ENCODE measurements at places on chromosomes 1 and 21.

- no peak for DNase-seq
Observed at GRCh38 chr1:109718495-109718894, 6.4 kb downstream of the GSTM5 start.

- DNase-seq = no peak
Observed at GRCh38 chr1:61941794-61942193, 199.5 kb downstream of the PATJ start.

DNA sequence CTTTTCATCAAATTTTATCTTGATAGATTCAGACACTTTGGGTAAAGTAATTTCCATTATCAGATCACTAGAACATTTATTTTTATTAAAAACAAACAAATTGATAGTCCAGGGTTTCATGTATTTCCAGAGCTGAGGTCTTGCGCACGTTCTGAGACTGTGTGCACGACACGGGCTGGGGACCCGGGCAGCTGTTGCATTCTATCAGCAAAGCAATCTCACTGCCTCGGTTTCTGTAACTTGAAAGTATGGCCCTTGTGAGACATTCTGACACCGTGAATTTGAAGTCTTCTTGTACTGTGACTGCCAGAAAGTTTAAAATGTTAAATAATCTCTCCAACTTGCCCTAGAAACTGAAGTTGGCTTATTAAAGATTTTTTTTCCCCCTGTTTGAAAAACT is 746.9 kb upstream of the ADGRL2 start:
- DNase-seq = no peak

DNA sequence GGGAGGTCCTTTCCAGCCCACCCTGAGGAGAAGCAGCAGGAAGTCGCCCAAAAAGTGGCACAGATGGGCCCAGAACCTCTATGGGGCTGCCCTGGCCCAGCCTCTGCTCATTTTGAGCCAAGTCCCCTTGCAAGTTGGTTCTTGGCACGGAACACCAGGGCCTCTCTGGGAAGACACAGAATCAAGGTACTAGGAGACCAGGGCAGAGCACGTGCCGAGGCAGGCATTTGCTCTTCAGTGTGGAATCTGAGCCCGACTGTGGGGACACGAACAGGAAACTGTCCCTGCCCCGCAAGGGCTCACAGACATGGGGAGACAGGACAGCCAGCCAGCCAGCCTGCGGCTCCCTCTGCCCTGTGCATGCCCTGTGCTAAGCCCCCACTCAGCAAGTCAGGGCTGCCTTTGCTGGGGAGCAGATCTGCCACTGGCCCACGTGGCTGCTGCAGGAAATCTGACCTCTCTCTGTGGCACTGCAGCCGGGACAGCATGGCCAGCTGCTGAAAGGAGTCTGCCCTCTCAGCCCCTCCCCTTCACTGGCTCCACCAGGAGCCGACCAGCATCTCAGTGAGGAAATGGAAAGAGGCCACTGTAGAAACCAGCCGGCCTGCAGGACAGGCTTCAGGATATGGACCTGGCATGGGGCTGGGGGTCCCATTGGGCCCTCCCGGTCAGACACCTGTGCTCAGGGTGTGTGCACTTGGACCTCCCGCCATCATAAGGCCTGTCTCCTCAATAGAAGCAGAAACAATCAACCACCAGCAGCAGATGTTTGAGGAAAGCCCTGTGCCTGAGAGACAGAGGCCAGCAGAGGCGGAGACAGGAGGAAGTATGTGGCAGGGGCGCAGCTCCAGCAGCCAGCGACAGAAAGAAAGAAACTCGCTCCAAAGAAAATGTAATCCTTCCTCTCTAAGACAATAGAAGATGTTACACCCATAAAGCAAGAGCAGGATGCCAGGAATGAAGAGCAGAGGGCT is 3.7 kb downstream of the ARHGEF16 start:
- DNase-seq = no peak

DNA sequence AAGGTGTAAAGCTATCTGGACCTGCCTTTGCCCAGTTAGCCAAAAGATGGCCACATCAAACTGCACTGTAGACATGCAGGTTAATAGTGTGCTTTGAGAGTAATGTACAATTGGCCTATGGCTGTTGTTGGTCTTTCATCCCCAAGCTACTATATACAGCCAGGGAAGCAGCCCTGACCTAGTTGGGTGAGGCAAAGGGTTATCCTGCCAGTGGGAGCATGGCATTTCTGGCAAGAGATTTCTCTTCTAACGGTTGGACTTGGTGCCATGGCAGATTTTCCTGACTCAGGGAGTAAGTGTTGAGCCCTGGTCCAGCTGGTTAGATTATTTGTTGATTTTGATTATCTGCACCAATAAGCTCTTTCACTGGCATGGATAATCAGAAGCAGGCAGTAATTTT is 119.8 kb downstream of the SDCCAG8 start:
- DNase-seq = no peak

GRCh38 chr1:65469889-65470340 is 49.4 kb downstream of the LEPR start:
- DNase-seq = peak; percentile 37

DNA sequence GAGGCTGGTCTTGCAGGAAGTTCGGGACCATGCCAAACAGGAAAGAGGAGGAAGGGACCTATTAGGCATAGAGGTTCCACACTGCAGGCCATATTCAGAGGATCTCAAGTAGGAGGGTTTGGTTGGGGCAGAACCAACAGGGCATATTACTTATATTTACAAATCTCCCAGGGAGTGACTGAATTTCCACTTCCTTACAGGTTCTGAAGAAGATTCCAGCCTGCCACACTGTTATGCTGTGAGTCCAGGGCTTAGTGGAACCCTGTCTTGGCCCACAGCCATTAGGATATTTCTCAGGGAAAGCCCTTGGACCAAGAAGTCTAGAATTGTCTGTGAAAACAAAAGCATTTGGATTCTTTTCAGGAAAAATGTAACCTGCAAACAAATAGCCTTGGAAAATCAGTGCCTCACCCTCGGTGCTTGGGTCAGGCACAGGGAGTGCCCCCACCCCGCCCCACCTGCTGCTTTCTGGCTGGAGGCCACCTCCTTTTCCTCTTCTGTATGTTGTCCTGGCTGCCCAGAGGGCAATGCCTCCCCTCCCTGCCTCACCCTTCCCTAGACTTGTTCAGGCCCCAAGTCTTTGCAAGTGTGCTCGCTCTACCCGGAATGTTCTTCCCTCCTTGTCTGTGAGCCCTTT is 41.0 kb upstream of the JUN start:
- no peak for DNase-seq

GRCh38 chr1:229088711-229089110 is 182.2 kb upstream of the RAB4A start:
- DNase-seq = no peak

- DNase-seq = no peak
Observed at GRCh38 chr1:180211860-180212229, 18.2 kb upstream of the LHX4 start.

GRCh38 chr1:233700338-233700737 is 86.4 kb downstream of the KCNK1 start:
- DNase-seq = no peak

- DNase-seq = peak; percentile 23
Observed at GRCh38 chr1:195738966-195739650, 869.1 kb downstream of the KCNT2 start.

Measured in choroid plexus epithelial cell (primary cell).